OCI-LY7 (cell line): ENCODE measurements at places on chromosomes 12 and 14. TPM values are rescaled to one million over a fixed set of nuclear protein-coding genes. Genes with fewer than 3 reads are reported as not detected.

Gene KRT75
- not detected in 2 replicates for total RNA-seq

Gene SOX5
- not detected in 2 replicates for total RNA-seq

GRCh38 chr12:47207340-47207717 is 127.6 kb upstream of the AMIGO2 start:
- peak; percentile 74 for DNase-seq

DNA sequence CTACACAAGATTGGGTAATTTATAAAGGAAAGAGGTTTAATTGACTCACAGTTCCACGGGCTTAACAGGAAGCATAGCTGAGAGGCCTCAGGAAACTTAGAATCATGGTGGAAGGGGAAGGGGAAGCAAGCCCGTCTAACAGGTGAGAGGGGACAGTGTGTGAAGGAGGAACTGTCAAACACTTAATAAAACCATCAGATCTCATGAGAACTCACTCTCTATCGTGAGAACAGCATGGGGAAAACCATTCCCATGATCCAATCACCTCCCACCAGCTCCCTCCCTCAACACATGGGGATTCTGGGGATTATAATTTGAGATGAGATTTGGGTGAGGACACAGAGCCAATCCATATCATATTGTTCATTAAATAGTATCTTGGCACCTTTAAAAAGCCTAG is 56.1 kb downstream of the EPS8 start:
- DNase-seq: no peak

DNA sequence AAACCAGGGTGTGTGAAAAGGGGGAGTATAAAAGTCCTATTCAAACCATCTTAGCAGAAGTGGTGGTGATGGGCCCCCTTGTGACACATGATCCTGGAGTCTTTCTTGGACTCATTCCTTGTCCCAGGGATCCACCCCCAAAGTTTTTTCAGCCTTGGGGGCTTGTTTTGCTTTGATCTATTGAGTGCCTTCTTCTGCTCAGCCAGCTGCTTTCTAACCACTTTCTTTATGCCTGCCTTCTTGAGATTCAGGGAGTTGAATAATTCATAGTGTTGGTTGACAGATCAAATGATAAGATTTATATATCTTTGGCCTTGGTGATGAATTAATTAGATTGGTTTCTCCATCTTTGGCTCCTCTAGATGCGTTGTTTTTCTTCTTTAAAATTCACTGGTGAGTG is 926.7 kb downstream of the DIO2 start:
- DNase-seq: no peak

Gene TEP1
- 26.8 and 31.1 TPM in 2 replicates for total RNA-seq

DNA sequence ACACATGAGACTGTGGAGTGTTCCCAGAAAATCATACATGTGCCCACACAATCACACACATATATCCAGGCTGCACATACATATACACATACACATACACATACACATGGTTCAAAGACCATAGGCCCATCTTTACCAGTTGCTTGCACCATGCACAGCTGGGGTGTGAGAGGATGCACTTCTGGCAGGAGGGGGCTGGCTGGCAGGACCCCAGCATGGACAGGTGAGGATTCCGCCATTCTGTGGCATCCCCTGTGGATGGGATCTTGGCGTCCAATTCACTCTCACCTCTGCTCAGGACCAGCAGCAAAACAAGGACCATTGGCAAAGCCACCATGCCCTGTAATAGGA is 7.0 kb downstream of the ITGB7 start:
- DNase-seq: no peak

Gene IFNG-AS1
- 36.8 and 37.8 TPM in 2 replicates for total RNA-seq

GRCh38 chr12:117875744-117876435 is 92.9 kb downstream of the KSR2 start:
- no peak for DNase-seq

Gene PPM1A
- total RNA-seq: 75.1 and 81.0 TPM in 2 replicates

Gene SLC25A3
- total RNA-seq: 440 and 476 TPM in 2 replicates

- no peak for DNase-seq
Measured at GRCh38 chr12:51103977-51104376, 20.6 kb upstream of the CSRNP2 start.

DNA sequence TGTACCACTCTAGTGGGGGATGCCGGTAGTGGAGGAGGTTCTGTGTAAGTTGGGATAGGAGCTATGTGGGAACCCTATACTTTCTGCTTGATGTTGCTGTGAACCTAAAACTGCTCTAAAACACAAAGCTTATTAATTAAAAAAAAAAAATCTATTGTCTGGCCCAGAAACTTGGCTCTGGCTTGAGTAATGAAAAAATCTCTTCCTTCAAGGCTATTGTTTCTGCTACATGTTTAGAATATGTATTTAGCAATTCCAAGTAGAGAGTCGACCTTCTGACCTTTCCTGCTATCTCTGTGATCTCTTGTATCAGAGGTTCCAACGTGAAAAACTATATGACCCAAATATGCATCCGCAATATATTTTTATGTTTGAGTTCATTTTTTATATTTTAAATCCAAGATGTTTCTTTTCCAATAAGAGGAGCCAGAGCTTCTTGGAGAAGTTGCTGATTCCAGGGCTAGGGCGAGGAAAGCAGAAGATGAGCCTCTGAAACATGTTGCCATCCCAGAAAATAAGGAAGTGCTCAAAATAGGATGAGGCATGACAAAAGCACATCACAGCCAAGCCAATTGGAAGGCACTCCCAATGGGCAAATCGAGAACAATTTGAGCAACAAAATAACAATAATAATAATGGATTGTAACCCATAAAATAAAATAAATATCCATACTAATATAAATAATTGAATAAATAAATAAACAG is 184.6 kb upstream of the TMEM260 start:
- no peak for DNase-seq

DNA sequence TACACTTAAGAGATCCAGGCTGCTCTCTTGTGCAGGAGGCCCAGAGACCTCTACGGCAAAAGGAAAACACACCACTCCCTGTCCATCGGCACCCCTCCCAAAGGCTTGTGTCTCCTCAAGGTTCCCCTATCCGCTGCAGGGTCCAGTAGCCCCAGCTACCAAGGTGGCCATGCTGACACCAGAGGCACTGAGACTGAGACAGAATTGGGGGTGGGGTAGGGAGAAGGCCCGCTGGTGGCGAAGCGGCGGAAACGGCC is 590 bp downstream of the DDIT3 start:
- peak; percentile 47 for DNase-seq

DNA sequence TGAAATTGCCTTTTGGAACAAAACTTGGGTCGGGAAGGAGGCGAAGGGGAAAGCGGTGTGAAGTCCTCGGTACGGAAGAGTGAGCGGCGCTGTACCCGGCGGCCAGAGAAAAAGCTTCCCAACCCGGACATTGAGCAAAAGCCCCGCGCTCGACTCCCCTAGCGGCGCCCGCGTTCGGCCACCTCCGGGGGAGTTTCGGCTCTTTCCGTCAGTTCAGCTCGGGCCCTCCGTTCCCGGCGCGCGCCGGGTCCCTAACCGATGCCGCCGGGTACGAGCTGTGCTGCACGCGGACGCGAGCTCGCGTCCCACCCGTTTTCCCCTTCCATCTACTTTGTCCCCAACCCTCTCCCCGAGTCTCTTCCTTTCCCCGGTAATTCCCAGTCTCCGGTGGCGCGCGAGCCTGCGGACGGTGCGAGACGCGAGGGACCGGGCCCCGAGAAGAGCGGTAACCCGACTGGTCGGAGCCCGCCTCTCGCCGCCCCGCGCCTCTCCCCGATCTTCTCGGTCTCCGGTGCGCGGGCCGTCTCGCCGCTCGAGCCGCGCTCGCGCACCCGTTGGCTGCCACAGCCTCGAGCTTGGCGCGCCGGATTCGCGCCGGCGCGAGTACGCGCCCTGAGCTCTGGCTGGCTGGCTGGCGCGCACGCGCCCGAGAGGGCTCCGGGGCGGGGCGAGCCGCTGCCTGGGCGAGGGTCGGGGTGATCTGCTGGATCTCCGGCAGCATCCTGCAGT is 446 bp upstream of the SPATS2 start:
- DNase-seq: peak; percentile 95

DNA sequence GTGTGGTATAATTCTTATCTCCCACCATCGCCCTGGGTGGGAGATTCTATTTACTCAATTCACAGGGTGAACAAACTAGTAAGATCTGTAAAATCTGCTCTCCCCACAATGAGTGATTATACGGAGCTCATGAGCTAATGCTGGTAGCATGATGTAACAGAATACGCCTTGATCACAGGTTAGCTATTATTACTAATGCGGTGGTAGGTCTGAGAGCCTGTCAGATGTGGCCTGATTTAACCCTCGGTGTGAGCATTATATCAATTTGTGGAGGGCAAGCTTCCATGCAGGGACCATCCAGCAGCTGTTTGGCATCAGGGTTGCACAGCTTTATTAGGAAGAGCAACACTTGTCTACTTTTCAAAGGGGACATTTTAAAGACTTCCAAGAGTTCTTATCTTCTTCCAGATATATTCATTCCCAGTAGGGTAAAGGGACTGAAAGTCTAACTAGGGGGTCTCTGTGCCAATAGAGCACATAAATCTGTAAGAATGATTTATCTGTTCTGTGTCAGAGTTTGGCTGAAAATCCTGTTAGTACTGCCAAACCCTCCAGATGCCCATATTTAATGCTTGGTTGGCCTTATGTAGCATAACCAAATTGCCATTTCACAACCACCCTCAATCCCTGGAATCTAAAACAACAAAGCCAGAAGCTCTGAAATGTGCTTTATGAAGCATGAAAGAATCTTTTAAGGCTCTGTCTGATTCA is 18.7 kb downstream of the TSHR start:
- DNase-seq: no peak

- DNase-seq: no peak
Measured at GRCh38 chr12:113673458-113674238, 202.0 kb upstream of the LHX5 start.

- peak; percentile 74 for DNase-seq
Measured at GRCh38 chr12:113207613-113208040, 13.6 kb upstream of the TPCN1 start.

Gene SPX
- total RNA-seq: 0.90 and 1.2 TPM in 2 replicates
